ENCODE measurements at places on chromosomes 11 and 22.

DNA sequence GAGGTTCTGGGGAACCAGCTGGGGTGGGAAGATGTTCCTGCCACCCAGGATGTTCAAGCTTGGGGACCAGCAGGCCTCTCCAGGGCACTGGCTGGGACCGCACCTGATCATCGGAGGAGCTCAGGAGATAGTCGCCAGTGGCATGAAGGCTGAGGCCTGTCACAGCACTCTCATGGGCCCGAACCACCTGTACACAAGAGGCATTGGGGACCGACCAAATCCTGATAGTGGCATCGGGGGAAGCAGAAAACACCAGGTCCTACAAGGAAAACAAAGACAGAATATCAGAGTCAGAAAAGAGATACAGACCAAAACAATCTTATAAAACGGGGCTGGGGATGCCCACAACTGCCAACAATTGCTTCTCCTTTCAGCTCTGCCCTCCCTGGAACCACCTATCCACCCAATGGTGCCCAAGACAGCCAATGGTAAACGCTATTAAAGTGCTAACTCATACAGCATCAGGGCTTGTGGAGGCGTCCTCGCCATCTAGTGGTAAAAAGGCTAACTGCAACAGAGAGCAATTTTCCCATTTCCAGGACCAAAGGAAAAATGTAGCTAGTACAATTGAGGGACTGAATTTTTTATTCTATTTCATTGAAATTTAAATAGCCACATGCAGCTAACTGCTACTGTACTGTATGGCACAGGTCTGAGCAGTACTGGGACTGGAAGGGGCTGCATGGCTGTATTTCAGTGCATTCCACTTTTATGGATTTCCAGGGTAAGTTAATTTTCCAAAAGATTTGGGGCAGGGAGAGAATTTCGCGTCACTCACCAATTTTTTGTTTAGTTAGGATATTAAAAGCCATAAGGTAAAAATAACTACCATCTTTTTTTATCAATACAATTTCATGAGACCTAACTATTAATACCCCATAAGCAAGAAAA lies 7.1 kb downstream of the PRPF19 start:
- DNase-seq: no peak

DNA sequence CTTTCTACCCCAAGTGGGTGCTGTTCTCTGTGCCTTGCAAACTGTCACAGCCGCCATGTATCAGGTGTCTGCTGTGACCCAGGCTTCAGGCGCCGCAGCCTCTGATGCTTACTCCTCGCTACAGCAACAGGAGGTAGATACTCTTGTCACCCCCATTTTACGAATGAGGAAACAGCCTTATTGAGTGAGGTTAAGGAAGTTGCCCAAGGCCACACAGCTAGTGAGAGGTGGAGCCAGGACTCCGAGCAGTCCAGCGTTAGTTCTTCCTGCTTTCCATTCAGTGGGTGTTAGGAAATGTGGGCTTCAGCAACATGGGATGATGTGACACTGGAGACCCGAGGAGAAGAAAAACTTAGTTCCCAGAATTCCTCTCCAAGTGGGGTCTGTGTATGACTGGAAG lies 14.3 kb downstream of the RNF215 start:
- no peak for DNase-seq

GRCh38 chr11:57391539-57391938 lies 1.1 kb upstream of the PRG2 start:
- DNase-seq: no peak

- DNase-seq: no peak
Observed at GRCh38 chr22:47283616-47284270, 521.3 kb downstream of the TBC1D22A start.
